ENCODE measurements at places on chromosomes 1 and 21. TPM values are rescaled to one million over a fixed set of nuclear protein-coding genes. Genes with fewer than 3 reads are reported as not detected.
A peak's percentile ranks its signal among the peaks of the same experiment; 100 is the strongest.

DNA sequence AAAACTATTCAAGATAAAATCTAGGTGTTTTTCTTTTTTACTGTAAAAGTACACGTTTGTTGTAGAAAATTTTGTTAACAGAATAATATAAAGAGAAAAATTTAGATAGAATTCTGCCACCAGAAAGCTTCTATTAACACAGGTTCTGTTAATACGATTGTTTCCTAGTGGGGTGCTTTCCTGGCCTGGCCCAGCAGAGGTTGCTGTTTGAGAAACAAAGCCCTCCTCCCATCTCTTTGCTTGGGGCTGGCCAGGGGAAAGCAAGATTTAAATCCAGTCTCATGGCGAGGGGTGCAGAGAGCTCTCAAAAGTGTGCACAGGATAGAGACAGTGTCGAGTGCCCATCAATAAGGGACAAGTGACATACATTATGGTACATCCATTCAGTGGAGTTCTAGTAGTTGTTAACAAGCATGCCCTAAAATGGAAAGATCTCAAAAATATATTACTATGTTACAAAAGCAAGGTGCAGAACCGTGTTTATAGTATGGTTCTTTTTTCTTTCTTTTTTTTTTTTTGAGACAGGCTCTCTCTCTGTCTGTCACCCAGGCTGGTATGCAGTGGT, 14.6 kb upstream of the ACBD3 start:
- H3K27ac ChIP-seq = no peak overlapping the region
- no peak for DNase-seq
- no peaks in the 10 kb centered on the region for H3K4me1 ChIP-seq
- no peak overlapping the region for H3K4me3 ChIP-seq
- peaks cover 30% of the 10 kb centered on the region for H3K27me3 ChIP-seq

- peaks cover 5% of the 10 kb centered on the region for H3K27me3 ChIP-seq
- H3K27ac ChIP-seq = no peak overlapping the region
- no peaks in the 10 kb centered on the region for H3K4me1 ChIP-seq
- no peak overlapping the region for H3K4me3 ChIP-seq
Observed at GRCh38 chr21:41431788-41432548, 5.9 kb downstream of the MX1 start.

DNA sequence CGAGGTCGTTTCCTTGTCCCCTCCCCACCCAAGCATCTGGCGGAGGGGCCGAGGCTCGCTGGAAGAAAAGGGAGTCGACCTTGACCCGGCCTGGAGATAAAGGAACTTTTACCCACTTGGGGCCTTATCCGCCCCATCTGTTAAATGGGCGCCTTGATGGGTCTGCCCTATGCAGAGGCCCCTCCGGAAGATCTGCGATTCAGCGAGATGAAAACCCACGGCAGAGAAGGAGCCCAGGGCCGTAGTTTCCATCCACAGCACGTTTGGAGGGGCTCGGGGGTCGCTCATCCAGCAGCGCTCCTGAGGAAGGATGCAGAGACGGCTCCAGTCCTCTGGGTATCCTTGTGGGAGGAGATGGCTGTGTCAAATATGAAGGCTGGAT, 518 bp downstream of the NCMAP start:
- H3K27me3 ChIP-seq = peaks cover 25% of the 10 kb centered on the region
- no peak overlapping the region for H3K4me3 ChIP-seq
- no peaks in the 10 kb centered on the region for H3K36me3 ChIP-seq
- H3K27ac ChIP-seq = no peak overlapping the region
- no peak for DNase-seq
- H3K4me1 ChIP-seq = peaks cover 14% of the 10 kb centered on the region

- no peak overlapping the region for H3K4me3 ChIP-seq
- no peak for DNase-seq
- H3K4me1 ChIP-seq = peaks cover 8% of the 10 kb centered on the region
- no peaks in the 10 kb centered on the region for H3K27me3 ChIP-seq
- H3K27ac ChIP-seq = no peak overlapping the region
- H3K36me3 ChIP-seq = no peaks in the 10 kb centered on the region
Observed at GRCh38 chr1:6322161-6322560, 61.3 kb upstream of the GPR153 start.

DNA sequence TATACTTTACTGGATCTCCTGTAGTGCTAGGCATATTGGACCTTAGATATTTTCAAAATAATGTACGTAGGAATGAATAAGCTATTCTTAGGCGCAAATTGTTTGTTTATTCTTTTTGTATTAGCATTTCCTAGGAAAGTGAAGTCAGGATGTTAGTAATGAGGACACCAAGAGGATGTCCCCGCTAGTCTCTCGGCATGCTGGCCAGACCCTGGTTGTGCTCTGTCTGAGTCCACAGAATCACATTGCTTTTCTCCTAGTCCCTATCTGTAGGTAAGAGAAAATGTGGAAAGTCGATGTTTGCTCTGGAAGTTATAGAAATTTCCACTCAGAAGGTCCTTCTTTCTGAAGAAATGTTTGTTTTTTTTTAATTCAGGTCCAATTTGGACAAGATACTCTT, 31.1 kb downstream of the DNM3 start:
- no peak for DNase-seq
- no peak overlapping the region for H3K4me3 ChIP-seq
- H3K27me3 ChIP-seq = peaks cover 28% of the 10 kb centered on the region

- H3K27me3 ChIP-seq = no peaks in the 10 kb centered on the region
- peaks cover 47% of the 10 kb centered on the region for H3K4me1 ChIP-seq
- H3K4me3 ChIP-seq = no peak overlapping the region
- peaks cover 6% of the 10 kb centered on the region for H3K36me3 ChIP-seq
Observed at GRCh38 chr1:198253668-198254067, 96.9 kb downstream of the NEK7 start.

GRCh38 chr1:166083887-166084286, 82.9 kb downstream of the FAM78B start:
- no peaks in the 10 kb centered on the region for H3K4me1 ChIP-seq
- no peak for DNase-seq
- H3K27me3 ChIP-seq = no peaks in the 10 kb centered on the region
- no peaks in the 10 kb centered on the region for H3K36me3 ChIP-seq

- no peak overlapping the region for H3K27ac ChIP-seq
- H3K4me1 ChIP-seq = no peaks in the 10 kb centered on the region
- peak; percentile 49 for DNase-seq
- no peaks in the 10 kb centered on the region for H3K36me3 ChIP-seq
Observed at GRCh38 chr1:40344597-40344996, 27.5 kb upstream of the COL9A2 start.

DNA sequence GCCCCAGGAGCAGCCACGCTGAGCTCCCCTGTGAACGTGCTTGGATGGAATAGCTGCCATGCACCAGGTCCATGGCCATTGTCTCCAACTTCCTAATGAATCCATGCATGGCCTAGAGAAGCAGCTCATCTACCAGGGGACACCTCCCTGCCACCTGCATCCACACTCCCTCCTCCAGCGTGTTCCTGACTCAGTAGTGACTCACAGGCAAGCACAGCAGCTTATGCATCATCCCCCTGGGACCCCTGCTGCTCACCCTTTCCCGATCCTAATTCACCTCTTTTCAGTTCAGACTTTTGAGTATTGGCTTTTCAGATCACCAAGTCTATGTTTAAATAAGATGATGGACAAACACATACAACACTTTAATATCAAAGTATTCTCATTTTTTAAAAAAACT, 39.9 kb upstream of the TADA1 start:
- H3K4me3 ChIP-seq = no peak overlapping the region
- peaks cover 55% of the 10 kb centered on the region for H3K27me3 ChIP-seq

DNA sequence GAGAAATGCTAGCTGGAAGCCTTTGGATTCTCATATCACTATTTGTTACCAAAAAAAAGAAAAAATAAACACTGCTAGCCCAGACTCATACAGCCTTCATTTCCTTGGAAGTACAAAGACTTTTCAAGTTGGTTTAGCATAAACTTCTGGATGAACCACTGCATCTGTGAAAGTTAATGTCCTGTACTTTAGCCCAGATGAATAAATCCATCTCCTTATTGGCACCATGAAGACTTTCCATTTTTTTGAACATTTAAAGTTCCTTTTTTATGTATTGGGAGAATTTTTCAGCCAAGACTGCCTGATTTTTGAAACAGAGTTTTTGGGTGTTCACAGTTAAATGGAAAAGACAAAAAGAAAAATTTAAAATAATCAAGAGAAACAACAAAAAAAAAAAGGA, 184.0 kb upstream of the C1orf87 start:
- no peak for DNase-seq
- no peak overlapping the region for H3K4me3 ChIP-seq
- no peaks in the 10 kb centered on the region for H3K36me3 ChIP-seq
- peaks cover 6% of the 10 kb centered on the region for H3K4me1 ChIP-seq

- no peak overlapping the region for H3K27ac ChIP-seq
- H3K4me3 ChIP-seq = no peak overlapping the region
- peaks cover 51% of the 10 kb centered on the region for H3K4me1 ChIP-seq
- H3K36me3 ChIP-seq = no peaks in the 10 kb centered on the region
- no peak for DNase-seq
Observed at GRCh38 chr1:59188413-59189213, 108.3 kb upstream of the FGGY start.

DNA sequence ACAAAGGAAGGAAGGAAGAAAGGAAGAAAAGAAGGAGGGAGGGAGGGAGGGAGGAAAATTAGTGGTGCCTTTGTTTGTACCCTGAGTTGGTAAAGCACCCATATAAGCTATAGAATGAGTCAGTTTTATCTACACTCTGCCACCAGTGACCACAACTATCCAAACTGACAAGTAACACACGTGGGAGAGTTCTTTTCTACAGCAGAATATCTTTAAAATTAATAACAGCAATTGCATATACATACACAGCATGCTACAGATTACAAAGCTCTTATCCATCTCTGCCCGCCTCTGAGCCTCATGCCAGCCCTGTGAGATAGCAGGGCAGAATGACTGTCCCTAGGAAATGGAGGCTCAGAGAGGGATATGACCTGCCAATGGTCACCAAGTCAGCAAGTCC, 20.3 kb downstream of the CDCP2 start:
- no peaks in the 10 kb centered on the region for H3K36me3 ChIP-seq
- no peak overlapping the region for H3K27ac ChIP-seq
- DNase-seq = no peak

- peak overlapping the region; percentile 81 for H3K4me3 ChIP-seq
- peak; percentile 82 for DNase-seq
- no peak overlapping the region for H3K27ac ChIP-seq
- peaks cover 16% of the 10 kb centered on the region for H3K36me3 ChIP-seq
- H3K4me1 ChIP-seq = peaks cover 41% of the 10 kb centered on the region
- no peaks in the 10 kb centered on the region for H3K27me3 ChIP-seq
Observed at GRCh38 chr21:45288441-45288841, 746 bp upstream of the POFUT2 start.

DNA sequence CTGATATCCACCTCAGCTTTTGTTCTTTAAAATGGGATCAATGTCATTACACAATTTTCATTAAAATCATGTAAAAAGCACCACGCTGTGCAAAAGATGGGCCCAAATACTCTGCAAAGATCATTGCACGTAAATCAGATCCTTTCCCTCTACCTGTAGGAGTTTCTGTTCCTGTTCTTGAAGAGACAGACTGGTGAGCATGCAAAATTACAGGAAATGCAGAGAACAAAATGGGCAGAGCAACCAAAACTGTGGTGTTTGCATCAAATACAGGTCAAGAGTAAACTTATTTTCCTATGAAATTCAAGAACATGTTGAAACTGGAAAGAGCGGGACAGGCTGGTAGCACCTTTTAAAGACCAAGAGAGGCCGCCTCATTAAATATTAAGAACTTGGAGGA, 294.9 kb upstream of the ADGRL2 start:
- no peak overlapping the region for H3K4me3 ChIP-seq
- H3K27me3 ChIP-seq = no peaks in the 10 kb centered on the region
- no peak overlapping the region for H3K27ac ChIP-seq
- no peaks in the 10 kb centered on the region for H3K4me1 ChIP-seq

DNA sequence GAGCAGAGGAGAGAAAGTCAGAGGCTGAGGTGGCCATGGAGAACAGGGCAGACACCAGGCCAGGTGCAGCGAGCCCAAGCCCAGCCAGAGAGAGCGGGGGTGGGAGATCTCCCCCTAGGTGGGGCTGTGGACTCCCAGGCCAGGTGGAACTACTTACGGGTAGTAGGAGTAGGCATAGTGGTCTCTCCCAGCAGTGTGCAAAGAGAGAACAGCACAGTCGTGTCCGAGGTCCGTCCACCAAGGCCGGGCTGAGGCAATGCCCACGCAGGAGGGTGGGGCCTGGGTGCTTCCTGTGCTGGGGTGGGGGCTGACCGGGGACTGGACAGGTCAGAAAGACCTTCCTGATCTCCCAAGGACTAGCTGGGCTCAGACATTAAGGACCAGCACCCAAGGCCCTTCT, 263.7 kb downstream of the PTPRU start:
- no peak overlapping the region for H3K4me3 ChIP-seq
- peaks cover 2% of the 10 kb centered on the region for H3K27me3 ChIP-seq
- H3K27ac ChIP-seq = no peak overlapping the region
- H3K4me1 ChIP-seq = no peaks in the 10 kb centered on the region
- no peaks in the 10 kb centered on the region for H3K36me3 ChIP-seq

DNA sequence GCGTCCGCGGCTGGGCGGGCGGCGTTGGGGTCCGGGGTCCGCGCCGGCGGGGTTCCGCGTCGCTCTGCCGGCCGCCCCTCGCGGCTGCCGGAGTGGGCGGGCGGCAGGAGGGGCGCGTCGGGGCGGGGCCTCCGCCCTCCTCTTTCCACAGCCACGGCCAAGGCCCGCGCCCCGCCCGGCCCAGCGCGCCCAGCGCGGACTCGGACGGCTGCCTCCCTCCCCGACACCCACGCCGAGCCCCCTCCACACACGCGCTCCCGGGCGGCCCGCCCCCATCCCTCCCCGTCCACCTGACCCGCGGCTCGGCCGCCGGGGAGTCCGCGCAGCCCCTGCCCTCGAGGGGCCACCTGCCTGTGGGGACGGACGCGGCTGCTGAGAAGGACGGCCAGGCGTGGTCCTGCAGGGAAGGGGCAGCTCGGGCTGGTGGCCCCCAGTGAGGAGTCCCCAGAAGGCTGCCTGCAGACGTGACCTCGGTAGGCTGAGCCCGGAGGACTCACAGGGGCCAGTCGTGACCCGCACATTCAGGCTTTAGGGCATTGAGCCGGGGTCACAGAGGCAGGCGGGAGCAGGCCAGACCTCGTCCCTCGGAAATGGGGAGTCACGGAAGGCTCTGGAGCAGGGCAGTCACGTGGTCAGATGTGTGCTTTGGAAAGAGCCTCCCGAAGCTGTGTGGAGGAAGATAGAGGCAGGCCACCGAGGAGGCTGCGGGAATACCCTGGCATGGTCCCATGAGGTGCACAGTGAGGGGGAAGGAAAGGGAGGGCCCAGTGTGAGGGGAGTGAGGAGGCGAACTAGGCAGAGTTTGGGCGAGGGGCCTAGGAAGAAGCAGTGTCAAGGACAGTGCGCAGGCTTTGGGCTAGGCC, at the start of gene COL8A2:
COL8A2 (minus strand) TSS at position 94 of the 863 bp plus-strand sequence. CDS start 24,980 bp downstream, outside the sequence.
- H3K27me3 ChIP-seq = peaks cover 4% of the 10 kb centered on the region
- H3K27ac ChIP-seq = peak within 1 kb of the TSS; percentile 31
- H3K36me3 ChIP-seq = no peaks in the 10 kb centered on the region
- H3K4me3 ChIP-seq = peak within 1 kb of the TSS; percentile 68
- H3K4me1 ChIP-seq = peaks cover 37% of the 10 kb centered on the region
- DNase-seq = no peak

The SNRPE gene
- total RNA-seq = 95.7 TPM

The ALX3 gene
- not detected for total RNA-seq

The ACKR1 gene
- total RNA-seq = not detected

The STPG1 gene
- 5.4 TPM for total RNA-seq

The RAB7B gene
- 0.78 TPM for total RNA-seq

The CD48 gene
- total RNA-seq = not detected

The TFF1 gene
- total RNA-seq = not detected

The RASAL2 gene
- total RNA-seq = 34.2 TPM

The GLUL gene
- total RNA-seq = 267 TPM

The TAS1R3 gene
- total RNA-seq = 0.97 TPM
